ENCODE measurements at places on chromosomes 16 and 17. TPM values are rescaled to one million over a fixed set of nuclear protein-coding genes. Genes with fewer than 3 reads are reported as not detected.

DNA sequence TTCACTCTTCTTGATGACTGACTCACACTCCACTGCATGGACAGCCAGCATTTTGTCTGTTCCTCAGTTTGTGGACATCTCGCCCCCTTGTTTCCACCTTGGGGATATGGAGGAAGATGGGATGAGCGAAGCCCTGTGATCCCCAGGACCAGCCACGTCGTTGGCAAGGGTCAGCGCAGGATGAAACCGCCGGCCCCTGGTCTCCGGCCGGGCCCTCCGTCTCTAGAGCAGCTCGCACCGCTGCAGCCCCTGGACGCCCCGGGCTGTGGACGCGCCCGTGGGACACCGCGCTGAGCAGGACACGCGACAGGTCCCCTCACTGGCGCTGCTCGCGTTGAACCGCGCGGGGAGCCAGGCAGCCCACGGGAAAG lies 604 bp upstream of the ZC3H18 start:
- DNase-seq, result no peak

DNA sequence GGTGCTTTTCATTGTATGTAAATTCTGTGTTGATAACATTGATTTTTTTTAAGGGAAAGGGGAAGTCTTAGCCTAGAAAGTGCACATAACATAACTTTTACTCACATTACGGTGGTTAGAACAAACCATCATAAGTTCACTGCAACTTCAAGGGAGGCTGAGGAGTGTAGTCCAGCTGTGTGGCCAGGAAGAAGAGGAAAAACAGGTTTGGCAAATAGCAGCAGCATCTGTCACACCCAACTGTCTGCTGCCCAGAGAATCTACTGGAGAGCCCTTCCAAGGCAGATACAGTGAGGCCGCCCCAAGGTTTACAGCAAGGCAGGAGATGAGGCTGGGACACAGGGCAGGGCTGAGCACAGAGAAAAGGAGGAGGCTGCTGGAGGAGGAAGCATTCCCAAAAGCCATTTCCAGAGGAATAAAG lies 60.6 kb downstream of the AIPL1 start:
- DNase-seq, result peak; percentile 2

DNA sequence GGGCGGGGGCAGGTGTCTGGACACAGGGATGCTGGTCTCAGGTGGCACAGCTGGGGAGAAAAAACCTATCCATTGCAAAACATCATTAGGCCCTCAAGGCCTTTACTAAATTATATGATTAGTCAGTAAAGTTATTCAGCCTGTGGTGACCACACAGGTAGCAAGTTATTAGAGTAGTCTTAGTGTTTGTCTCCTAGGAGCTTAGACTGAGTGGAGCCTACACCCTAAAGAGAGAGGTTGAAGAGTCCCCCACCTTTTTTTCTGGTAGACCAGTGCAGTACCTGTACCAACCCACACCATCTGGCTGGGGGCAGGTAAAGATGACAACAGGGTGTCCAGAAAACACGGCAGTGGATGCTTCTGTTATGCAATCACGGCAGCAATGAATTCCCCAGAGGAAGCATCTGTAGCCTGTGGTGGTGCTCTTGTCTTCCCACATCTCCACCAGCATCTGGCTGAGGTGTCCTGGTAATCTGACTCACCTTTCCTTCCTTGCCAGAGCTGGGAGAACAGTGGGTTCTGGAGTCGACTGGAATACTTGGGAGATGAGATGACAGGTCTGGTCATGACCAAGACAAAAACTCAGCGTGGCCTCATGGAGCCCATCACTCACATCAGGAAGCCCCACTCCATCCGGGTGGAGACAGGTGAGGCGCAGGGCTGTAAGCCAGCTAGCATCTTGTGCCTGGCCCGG lies 11.0 kb downstream of the MYCBPAP start:
- DNase-seq, result no peak

DNA sequence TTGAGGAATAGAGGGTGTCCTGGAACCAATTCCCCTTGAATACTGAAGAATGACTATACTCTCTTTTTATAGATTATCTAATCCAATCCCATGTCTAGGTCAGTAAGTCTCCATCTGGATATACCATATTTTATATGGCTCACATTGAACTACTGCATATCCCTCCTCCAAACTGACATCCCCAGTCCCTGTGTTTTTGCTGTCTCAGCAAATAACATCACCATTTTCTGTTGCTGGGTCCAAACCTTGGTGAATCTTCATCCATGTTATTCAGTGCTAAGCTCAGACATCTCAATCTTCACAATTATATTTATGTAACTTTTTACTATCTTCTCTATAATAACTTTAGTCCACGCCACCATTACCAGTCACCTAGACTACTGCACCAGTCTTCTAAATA lies 269.6 kb upstream of the CNTNAP4 start:
- no peak for DNase-seq

The KRT14 gene
- total RNA-seq, result 0.04 TPM

The IKZF3 gene
- total RNA-seq, result 0.18 TPM
